Fibroblast of pulmonary artery (primary cell): ENCODE measurements at places on chromosomes 13 and 19.

DNA sequence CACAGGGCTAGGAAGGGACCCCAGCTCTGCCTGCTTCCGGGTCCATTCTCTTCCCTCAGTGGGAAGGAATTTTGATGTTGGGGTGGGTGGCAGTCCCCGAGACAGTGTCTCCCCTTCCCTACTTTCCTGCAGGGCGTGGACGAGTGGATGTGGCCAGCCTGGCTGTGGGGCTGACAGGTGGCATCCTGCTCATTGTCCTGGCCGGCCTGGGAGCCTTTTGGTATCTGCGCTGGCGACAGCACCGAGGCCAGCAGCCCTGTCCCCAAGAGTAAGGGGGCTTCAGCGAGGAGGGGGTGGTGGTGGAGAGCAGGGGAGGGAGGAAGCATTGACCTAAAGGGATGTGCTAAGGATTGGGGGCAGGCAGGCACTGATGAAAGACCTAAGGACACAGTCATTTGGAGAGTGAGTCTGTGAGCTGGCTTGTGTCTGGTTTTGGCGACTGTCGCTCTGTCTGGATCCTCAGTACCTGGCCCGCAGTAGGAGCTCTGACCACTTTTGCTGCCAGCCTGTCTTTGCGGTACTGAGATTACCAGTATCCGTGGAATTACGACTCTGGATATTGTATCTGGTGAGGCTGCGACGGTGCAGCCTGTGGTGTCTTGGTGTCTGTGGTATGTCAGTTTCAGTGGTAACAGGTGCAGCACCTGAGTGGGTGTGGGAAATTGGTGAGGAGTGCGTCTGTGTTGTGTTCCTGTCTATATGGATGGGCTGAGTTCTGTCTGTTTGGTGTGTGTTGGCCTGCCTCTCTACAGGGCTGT is 2.4 kb upstream of the PRR12 start:
- DNase-seq = no peak

- no peak for DNase-seq
Measured at GRCh38 chr13:51902776-51903175, 41.0 kb downstream of the CCDC70 start.

- DNase-seq = peak; percentile 25
Measured at GRCh38 chr13:32228330-32229041, 86.7 kb downstream of the ZAR1L start.

DNA sequence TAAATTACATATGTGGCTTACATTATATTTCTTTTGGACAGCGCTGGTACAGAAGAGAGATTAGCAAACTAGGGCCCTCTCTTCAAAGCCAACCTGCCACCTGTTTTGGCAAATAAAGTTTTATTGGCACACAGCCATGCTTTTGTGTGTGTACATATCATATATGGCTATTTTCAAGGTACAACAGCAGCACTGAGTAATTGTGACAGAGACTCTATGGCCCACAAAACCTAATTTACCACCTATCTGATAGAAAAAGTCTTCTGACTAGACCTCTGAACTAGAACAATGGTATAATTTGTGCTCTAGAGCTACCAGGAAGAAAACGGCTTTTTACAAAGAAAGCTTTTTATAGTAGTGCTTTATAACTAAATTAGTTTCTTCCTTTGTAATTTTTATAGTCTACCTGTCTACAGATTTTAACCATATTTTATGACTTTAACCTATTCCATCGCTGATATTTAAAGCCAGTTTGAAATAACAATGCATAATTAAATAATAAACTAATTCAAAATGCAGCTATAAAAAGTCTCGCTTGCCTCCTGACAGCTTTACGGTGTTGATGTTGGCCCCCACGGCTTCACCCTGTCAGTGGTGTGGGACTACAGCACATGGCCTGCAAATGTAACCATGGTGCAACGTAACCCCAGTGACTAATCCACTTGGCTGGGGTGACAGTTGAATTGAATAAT is 17.7 kb upstream of the DPY19L3 start:
- no peak for DNase-seq

GRCh38 chr13:76029088-76029487 is 393.0 kb downstream of the LMO7 start:
- no peak for DNase-seq

DNA sequence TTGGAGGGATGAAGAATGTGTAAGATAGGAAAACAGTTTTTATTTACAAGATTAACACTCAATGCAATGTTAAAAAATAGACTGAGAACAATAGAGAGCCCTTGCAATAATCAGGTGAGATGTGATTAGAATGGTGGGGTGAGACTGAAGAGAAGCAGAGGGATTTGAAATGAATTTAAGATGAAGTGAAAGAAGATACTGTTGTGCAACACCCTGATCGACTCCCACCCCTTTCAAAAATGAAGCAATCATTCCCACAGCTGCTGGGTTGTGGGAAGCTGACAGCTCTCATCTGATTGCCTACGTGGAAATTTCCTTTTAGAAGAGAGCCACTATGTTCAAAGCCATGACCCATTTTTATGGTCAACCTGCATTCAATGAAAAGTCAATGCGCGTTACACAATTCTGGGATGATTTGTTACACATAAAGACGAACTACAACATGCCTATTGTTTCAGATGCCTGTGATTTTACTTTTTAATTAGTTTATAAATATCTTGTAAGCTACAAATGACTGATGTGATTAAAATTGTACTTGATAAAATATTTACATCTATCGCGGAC is 1374.8 kb downstream of the PCDH9 start:
- peak; percentile 39 for DNase-seq

DNA sequence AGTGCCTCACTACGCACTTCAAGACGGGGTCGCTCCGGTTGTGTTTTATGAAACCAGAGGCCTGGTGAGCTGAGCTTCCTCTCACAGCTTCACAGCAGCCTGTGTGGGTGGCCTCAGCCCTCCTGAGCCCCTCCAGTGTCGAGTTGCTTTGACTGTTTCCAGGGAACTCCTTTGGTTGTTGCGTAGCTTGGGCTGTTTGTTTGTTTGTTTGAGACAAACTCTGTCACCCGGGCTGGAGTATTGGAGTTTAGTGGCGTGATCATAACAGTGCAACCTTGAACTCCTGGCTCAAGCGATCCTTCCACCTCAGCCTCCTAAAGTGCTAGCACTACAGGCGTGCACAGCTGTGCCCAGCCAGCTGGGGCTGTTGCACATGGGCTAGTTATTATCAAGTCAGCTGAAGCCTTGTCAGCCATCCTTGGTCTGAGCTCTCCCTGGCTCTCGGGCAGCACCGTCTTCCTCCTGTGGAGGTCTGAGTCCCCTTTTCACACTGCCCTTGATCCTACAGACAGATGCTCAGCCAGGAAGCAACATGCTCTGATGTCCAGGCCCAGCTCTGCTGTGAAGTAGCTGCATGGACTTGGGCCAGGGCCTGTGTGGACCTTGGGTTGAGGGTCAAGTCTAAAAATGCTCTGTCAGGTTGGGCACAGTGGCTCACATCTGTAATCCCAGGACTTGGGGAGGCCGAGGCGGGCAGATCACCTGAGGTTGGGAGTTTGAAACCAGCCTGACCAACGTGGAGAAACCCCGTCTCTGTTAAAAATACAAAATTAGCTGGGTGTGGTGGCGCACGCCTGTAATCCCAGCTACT is 10.2 kb downstream of the DOT1L start:
- DNase-seq = no peak

GRCh38 chr19:29581398-29581797 is 24.7 kb upstream of the POP4 start:
- DNase-seq = no peak

- peak; percentile 26 for DNase-seq
Measured at GRCh38 chr19:6801485-6802086, 29.1 kb downstream of the VAV1 start.

GRCh38 chr13:48656608-48657007 is 2.9 kb downstream of the CYSLTR2 start:
- DNase-seq = peak; percentile 58

- no peak for DNase-seq
Measured at GRCh38 chr13:68609661-68610060, 1379.5 kb upstream of the PCDH9 start.

DNA sequence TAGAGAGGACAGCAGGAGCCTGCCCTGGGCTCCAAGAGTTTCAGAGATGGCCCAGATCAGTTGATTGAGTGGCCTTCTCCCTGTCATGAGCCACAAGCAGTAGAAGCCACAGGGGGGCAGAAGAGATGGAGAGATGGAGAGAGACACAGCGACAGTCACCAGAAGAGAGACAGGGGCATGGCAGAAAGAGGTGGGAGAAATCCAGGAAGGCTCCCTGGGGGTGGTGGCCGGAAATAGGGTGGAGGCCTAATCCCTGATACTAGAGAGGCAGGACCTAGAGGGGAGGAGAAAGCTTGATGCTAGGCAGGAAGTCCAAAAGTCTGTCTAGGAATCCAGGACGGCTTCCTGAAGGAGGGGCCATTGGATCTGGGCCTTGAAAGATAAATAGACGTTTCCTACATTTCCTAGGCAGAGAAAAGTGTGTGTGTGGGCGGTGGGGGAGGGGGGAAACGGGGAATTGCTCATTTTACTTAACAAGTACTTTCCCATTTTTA is 9.6 kb upstream of the TPM4 start:
- peak; percentile 80 for DNase-seq

DNA sequence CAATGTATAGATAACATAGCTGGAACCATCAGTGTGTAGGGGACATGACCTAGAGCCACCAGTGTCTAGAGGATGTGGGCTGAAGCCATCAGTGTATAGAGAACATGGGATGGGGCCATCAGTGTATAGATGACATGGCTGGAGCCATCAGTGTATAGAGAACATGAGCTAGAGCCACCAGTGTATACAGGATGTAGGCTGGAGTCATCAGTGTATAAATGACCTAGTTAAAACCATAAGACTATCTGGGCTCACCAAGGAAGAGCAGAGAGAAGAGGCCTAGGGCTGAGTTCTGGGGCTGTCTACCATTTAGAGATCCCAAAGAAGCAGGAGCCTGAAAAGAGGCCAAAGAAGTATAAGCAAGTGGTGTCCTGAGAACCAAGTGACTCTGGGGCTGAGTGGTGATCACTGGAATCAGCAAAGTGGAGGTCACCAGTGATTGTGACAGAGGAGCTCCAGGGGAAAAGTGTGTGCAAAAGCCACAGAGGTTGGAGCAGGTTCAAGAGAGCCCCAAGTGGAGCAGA is 41.0 kb downstream of the RFX2 start:
- DNase-seq = no peak

- peak; percentile 46 for DNase-seq
Measured at GRCh38 chr19:28242317-28242927, 970.5 kb downstream of the UQCRFS1 start.

GRCh38 chr13:48602296-48603016 is 51.3 kb upstream of the CYSLTR2 start:
- no peak for DNase-seq

DNA sequence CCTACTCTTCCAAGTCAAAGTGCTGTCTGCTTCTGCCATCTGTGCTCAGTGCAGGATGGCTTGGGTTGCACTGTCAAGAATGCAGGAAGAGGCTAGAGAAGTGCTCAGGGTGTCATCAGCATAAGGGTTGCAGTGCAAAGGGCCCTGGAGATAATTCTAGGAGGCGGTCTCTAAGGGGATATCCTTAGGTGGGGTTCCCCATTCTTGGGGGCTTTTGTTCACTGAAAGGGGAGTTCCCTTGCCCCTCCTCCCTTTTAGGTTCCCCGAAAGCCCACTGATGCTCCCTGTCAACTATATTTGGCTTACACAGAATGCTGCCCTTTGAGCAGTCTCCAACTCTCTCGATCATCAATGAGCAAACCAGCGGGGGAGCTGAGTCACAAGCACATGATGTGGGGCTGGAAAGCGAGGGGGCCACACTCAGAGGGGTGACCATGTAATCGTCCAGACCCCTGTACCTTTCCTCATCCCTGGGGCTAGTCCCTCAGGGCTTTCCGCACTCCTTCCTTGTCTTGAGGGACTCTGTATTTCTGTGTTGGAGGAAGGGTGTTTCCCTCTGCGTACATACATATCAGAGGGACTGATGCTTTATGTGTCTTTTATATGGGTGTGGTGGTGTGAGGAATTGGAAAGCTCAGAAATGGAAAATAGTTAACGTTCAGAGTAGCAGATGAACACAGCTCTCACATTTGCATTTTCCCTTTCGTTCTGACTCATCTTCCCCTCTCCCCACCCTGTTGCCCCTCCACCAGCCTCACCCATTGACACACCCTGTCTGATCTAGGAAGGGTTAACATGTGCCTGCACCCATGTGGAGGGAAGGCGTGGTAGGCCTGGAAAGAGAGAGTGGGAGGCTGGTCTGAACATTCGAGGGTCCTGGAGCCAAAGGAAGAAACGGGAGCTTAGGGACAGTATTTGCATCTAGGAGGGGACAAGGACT is 6.7 kb downstream of the ZBTB32 start:
- no peak for DNase-seq

- no peak for DNase-seq
Measured at GRCh38 chr13:114130131-114130836, 2.1 kb downstream of the RASA3 start.

DNA sequence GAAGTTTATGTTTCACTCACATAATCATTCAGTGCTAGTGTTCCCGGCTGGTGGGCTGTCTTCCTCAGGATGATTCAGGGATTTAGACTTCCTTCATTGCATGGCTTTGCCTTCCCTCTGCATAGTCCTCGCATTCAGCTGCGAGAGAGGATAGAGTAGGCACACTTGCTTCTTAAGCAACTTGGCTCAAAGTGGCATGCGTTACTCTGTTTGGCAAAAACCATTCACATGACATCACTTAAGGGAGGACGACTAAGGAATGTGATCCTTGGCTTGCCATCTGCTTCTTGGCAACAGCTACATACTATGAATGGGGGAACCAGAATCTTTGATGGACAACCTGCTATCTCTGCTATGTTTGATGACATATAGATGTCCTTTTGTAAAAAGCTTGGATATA is 359.3 kb downstream of the TDRD3 start:
- peak; percentile 31 for DNase-seq

GRCh38 chr19:19009951-19010350 is 23.4 kb downstream of the SUGP2 start:
- DNase-seq = no peak

- DNase-seq = no peak
Measured at GRCh38 chr13:97866346-97866745, 87.1 kb upstream of the IPO5 start.

DNA sequence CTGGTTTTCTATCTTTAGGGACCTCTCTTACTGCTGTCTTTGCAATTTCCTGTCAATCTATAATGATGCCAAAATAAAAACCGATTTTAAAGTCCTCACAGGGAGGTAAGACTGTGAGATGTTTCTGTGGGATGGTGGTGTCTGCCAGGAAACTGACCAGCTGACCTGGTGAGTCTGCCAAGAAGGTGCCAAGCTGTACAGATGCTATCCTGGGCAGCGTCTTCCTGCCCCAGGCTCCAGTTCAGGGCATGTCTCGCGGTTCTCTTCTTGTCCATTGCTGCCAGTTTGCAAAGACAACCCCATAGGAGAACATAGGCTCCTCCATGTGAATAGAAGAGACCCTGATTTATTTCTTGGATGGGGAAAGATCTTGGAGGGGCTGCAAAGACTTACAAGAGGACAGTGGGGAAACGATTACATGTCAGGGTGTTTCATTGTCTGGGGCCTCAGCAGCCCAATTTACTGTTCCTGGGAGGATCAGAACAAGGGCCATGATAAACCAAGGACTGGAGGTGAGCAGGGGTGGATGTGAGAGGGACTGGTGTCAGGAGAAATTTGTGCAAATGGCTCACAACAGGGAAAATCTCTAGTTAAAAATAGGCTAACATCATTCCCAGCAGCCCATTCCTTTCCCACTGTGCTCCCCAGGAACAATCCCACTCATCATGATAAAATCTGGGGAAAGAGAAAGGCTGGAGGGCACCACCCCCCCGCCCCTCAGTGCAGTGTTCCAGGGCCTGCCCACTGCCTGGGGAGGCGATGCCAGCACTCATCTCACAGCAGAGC is 42.7 kb upstream of the VSTM2B start:
- DNase-seq = no peak
